Left colon (tissue), 2 donors: ENCODE measurements at places on chromosomes 6 and 20.

DNA sequence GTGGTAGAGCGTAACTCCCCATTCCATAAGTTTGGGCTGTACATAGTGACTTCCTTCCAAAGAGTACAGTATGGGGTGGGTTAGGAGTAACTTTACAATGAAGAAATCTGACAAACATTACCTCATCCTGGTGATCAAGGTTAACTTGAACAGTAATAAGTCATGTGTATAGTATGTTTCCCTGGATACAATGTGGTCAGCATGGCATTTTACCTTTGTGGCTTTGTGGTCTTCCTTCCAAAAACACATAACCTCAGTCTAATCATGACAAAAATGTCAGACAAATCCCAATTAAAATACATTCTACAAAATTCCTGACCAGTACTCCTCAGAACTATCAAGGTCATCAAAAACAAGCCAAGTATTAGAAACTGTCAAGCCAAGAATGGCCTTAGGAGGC, 225.1 kb downstream of the UBE3D start:
- DNase-seq, result no peak

GRCh38 chr20:23744817-23745216, 5.9 kb downstream of the CST1 start:
- DNase-seq, result no peak

DNA sequence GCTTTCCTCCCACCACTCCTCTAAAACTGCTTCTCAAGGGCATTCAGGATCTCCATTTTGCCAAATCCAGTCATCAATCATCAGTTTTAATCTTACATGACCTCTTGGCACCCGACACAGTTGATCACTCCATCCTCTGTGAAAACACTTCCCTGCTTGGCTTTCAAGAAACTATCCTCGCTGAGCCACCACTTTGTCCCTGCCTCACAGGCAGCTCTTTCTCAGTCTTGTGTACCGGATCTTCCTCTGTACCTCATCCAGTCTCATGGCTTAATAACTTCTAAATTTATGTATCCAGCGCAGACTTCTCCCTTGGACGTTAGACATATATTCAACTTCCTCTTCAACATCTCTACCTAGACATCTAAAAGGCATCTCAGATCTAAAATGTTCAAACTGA, 89.9 kb downstream of the BTBD9 start:
- no peak for DNase-seq

DNA sequence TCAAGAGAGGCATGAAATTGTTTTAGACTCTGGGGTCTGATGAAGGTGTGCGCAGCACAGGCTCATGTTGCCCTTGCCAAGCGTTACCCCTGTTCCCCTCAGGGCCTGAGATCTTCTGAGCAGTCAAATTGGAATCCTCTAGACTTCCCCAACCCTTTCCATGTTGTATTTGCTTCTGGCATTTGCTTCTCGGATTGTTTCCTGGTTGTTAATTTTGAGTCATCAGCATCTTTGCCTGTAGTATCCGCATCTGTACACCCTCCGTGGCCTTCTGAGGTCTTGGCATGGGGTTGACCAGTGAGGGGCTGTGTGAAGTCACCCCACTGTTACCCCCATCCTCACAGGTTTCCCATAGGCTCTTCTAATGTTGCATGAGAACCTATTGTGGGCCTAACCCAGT, 40.9 kb downstream of the SLC24A3 start:
- no peak for DNase-seq

DNA sequence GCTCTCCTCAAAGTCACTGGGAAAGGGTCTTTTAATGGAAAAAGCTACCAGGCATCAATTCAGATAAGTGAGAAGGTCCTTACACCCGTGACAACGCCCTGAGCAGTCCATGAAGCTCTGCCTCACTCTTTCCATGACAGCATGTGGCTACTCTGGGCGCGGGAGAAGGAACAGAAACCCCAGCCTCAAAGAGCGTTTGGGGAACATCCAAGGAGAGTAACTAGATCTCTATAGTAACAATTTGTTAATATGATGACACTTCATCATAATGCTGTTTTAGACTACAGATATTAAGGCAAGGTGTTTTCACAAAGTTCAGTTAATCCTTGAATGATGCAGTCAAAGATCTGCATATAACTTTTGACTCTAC, 55.2 kb downstream of the KIF6 start:
- DNase-seq, result no peak

- no peak for DNase-seq
Observed at GRCh38 chr20:50049442-50050026, 63.4 kb downstream of the UBE2V1 start.

DNA sequence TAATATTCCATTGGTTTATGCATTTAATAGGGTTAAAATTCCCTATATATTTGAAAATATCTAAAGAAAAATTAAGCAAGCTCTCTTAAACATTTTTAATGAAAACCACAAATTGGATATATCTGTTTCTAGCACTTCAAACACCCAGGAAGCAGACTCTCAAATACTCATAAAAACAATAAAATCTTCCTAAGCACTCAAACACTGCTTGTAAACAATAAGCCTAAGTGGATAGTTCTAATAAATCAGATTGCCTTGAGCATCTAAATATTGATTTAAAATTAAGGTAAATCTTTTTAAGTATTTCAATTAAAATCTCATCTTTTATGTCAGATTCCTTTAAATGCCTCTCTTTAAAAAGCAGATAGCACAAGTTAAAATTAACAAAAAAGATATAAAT, 254.4 kb downstream of the KCNQ5 start:
- no peak for DNase-seq

GRCh38 chr6:52731719-52732118, 31.6 kb downstream of the GSTA2 start:
- DNase-seq, result no peak
